Smooth muscle cell of trachea (primary cell): ENCODE measurements at places on chromosomes 2 and 18. TPM values are rescaled to one million over a fixed set of nuclear protein-coding genes. Genes with fewer than 3 reads are reported as not detected.

ALK gene
- under 0.01 and 0.17 TPM in 2 replicates for total RNA-seq

THADA gene
- total RNA-seq = 34.9 and 35.3 TPM in 2 replicates

NUP35 gene
- total RNA-seq = 6.8 and 15.4 TPM in 2 replicates

COL4A3 gene
- 0.17 and 0.29 TPM in 2 replicates for total RNA-seq

SERPINB4 gene
- total RNA-seq = not detected in 2 replicates

KIAA2012 gene
- 0.17 TPM in 1 of 2 replicates, not detected in the other for total RNA-seq

SULT1C4 gene
- total RNA-seq = under 0.01 TPM in 1 of 2 replicates, not detected in the other

UGT1A8 gene
- total RNA-seq = not detected in 2 replicates

FOXI3 gene
- total RNA-seq = not detected in 2 replicates

OSR1 gene
- total RNA-seq = 19.5 and 35.9 TPM in 2 replicates
